Hypothalamus (tissue), 51 donors: ENCODE measurements at places on chromosomes 3 and 15.

DNA sequence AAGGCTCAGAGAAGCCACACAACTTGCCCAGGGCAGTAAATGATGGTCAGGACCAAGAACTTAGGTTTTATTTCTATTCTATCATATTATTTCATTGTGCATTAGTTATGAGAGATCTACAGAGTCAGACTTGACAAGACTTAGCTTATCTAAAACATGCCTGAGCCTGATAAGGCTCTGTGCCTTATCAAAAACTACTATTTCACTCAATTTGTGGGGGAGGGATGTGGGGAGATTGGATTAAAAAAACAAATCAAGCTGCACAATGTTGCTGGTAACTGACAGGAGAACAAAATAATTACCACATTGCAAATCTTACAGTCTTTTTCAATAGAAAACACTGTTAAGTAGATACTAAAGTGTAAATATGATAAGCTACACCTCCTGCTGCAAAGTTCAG, 16.0 kb downstream of the HACD2 start:
- no peak for DNase-seq

DNA sequence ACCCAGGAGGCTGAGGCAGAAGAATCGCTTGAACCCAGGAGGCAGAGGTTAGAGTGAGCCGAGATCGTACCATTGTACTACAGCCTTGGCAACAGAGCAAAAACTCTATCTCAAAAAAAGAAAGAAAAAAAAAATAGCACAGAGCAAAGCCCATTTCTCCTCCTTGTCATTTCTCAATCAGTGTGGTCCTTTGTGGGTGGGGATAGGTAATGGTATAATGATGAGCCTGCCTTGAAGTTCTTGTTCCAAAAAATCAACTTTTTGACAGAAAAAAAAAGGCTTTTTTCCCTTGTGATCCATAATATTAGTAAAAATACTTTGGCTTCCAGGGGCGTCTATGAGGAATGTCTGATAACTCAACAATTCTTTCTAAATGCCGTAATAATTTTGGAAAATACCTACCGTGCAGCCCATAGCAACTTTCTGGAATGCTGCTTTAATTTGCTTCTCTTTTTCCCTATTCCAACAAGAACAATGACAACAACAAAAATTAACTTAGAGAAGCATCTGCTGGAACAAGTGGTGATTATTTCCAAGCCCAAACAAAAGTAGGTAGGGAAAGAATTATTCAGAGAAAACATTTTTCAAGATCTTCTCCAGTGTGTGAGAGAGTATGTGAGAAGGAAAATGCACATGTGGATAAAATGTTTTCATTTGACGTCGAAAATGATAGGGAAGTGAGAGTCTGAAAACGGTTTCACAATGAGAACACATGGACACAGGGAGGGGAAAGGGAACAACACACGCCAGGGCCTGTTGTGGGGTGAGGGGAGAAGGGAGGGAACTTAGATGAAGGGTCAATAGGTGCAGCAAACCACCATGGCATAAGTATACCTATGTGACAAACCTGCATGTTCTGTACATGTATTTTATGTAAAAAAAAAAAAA, 337.8 kb downstream of the RBMS3 start:
- peak; percentile 6 for DNase-seq

- no peak for DNase-seq
These were observed 30.8 kb downstream of the TMEM45A start for GRCh38 chr3:100523050-100523760.

DNA sequence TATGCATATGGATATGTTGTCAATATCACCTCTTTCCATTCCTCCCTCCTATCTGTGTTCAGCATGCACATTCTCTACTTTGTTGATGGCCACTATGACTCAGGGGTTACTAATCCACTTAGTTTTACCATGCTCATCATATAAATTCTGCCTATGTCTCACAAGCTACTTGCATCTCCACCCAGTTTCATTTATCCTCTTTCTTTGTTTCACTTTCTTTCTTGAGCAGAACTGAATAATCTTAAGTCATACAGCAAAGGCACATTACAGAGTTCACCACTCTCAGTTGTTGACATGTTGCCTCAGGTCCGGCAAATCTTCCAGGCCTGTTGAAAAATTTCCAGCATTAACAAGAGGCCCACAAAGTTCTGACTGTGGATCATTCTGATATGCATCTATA, 71.5 kb downstream of the SSR3 start:
- DNase-seq: no peak

GRCh38 chr3:106296062-106296461, 427.2 kb upstream of the CBLB start:
- no peak for DNase-seq

DNA sequence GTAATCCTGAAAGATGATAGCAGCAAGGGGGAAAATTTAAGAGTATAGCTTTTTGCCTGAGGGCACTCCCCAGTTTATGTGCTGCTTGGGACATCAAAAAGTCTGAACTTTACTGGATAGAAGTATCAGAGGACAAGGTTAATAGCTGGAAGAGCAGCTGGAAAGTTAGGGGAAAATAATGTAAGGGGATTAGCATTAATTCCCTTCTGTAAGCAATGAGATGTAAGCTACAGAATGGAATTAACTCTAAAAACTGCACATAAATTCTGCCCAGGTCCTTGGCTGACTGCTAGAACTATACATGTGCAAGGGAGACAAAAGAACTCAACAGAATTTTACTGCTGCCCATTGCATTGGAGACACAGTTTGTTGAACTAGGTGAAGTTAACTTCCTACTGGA, 55.6 kb downstream of the ATP11B start:
- DNase-seq: no peak

DNA sequence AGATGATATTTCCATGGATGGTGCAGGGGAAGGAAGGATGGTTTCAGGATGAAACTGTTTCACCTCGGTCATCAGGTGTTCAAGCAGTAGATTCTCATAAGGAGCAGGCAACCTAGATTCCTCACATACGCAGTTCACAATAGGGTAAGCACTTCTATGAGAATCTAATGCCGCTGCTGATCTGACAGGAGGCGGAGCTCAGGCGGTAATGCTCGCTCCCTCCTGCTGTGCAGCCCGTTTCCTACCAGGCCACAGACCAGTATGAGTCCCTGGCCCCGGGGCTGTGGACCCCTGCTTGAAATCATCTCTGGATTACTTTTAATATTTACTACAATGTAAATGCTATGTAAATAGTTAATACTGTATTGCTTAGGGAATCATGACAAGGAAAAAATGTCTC, 241.8 kb downstream of the ROBO2 start:
- DNase-seq: no peak

DNA sequence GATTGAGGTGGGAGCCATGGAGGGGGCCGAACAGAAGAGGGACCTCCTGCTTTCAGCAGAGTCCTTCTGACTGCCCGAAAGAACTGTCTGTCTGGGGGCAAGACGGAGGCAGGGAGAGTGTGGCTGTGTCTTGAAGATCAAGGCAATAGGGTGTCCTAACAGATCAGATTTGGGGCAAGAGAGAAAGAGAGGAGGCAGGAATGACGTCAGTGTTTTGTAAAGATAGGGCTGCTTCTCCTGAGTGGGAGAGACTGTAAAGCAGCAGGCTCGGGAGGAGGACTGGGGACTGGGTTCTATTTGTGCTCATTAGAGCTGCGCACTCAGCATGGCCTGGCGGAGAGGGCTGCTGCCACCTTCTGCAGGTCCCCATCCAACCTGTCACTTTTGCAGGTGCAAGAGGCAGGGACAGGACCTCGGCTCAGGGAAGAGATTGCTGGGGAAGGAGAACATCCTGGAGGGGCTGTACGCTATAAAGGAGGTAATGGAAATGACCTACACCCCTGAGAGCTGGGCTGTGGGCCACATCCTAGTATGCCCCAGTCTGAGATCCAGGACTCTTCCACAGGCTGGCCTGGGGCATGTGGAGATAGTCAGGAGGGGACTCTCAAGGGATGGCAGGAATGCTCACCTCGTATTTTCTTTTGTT, 29.0 kb upstream of the FGD5 start:
- DNase-seq: no peak

GRCh38 chr3:2517500-2518172, 419.0 kb downstream of the CNTN4 start:
- DNase-seq: no peak

DNA sequence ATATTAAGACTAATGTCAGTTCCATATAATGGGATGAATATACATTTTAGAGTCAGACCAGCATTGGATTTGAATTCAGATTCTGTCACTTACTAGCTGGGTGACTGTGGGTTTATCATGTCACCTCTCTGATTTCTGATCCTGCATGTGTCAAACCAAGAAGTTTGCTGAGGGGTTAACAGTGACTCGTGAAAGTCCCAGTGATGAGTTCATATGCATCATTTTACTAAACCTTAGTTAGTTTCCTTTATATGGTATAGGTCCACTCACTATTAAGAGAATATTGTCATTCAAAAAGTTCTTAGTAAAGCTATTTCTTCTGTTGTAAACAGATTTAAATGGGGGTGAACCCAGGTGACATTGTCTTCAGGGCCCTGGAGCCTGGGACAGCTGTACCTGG, 102.3 kb downstream of the ZNF621 start:
- no peak for DNase-seq

DNA sequence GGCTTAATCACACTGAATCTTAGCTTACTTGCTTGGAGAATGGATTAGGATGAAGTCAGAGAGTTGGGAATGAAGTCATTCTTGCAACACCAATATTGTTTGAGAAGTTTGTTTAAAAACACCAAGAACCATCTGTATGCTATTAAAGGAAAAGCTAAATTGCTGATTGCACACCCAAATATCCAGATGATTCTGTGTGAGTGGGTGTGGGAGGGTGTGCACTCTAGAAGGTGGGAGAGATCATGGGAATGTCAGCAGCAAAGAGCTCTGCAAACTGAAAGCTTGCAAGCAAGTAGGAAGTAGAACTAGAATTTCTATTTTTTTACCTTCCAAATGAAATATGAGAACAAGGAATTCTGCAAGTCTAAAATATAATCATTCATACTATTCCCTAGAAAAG, 364.9 kb downstream of the NR2F2 start:
- DNase-seq: no peak

GRCh38 chr3:81742581-81742980, 18.9 kb downstream of the GBE1 start:
- DNase-seq: no peak

DNA sequence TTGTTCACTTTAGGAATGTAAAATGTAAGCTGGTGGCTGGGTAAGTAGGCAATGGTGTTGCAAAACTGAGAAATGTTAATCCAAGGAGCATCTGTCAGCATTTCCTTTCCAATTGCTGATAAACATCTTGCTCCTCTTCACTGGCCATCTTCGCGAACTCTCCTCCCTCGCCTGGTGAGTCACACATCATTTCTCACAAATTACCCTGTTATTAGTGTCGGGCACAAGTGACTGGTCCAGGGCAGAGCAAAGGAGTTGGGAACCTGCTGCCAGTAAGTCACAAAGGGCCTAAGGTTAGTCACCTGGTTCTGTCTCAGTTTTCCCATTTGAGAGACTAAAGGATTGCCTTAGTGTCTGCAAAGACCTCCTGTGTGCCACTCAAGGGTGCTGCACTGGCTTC, 13.0 kb downstream of the CERS3 start:
- DNase-seq: no peak

DNA sequence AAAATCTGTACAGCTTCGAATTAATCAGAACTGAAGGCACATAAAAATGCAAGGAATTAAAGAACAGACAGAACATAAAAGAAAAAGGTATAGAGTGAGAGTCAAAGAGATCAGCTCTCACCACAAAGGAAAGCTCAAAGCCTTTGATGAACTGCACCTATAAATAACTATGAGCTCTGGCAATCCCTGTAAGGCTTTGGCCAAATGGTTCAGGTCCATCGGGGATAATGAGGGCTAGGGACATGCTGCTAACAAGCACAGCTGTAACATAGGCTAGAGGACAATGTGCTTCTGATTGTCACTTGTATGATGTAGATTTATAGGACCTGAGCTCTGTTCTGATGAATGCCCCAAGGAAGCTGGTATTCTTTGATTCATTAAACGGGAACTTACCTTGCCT, 113.9 kb upstream of the MRPL3 start:
- no peak for DNase-seq

DNA sequence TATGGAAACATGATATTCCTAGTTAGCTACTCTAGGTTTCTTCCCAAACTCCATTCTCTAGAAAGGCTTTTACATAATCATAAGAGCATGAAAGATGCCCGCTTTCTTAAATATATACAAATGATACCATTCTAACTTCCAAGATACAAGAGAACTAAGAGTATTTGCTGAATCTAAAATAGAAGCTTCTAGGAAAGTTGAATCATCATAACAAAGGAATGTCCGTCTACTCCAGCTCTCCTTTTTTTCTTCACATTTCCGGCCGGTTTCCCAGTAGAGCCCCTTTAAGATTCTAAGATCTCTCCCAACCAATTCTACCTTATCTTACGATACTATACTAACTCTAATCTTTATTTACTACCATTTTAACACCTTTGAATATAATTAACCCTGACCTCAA, 60.1 kb downstream of the RAD18 start:
- no peak for DNase-seq

GRCh38 chr3:10647376-10647775, 142.0 kb upstream of the ATP2B2 start:
- no peak for DNase-seq

- DNase-seq: no peak
These were observed 46.6 kb upstream of the CTSH start for GRCh38 chr15:78991476-78991875.

- peak; percentile 35 for DNase-seq
These were observed 109.7 kb upstream of the GALNT15 start for GRCh38 chr3:16064642-16065414.

GRCh38 chr3:118213892-118214291, 820.8 kb downstream of the IGSF11 start:
- no peak for DNase-seq

GRCh38 chr3:190443257-190443656, 6.4 kb downstream of the TMEM207 start:
- no peak for DNase-seq

GRCh38 chr3:191216510-191216909, 17.5 kb downstream of the OSTN start:
- no peak for DNase-seq

DNA sequence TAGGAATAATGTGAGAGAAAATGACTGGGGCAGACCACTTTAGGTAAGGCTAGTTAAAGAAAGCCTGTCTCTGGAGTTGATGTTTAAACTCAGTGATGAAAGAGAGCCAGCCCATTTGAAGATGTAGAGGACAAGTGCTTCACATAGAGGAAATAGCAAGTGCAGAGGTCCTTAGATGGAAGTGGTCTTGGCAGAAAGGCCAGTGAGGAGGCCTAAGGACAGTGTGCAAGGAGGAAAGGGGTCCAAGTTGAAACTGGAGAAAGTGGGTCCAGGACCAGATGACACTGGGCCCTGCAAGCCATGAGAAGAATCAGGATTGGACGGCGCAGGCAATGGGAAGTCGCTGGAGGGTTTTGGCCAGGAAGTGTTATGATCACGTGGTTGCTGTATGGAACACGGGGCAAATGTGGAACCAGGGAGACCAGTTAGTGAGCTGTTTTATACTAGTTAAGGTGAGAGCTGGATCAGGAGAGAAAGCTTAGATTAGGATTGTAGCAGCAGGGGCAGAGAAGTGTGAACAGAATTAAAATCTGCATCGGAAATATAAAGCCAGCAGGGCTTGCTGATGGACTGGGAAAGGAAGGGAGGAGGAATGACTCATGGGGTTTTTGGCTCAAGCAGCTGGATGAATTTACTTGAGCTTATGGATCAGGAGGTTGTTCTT, 48.0 kb upstream of the SCAANT1 start:
- no peak for DNase-seq

GRCh38 chr3:195794708-195795107, 17.0 kb downstream of the MUC4 start:
- DNase-seq: no peak
